Fibroblast of the aortic adventitia (primary cell): ENCODE measurements at places on chromosomes 5 and 9. TPM values are rescaled to one million over a fixed set of nuclear protein-coding genes. Genes with fewer than 3 reads are reported as not detected.

C5orf46 gene
- not detected in 2 replicates for total RNA-seq

MCIDAS gene
- not detected in 2 replicates for total RNA-seq

TAF1L gene
- total RNA-seq: not detected in 2 replicates

NR6A1 gene
- 1.2 TPM in 1 of 2 replicates, not detected in the other for total RNA-seq

CDH9 gene
- total RNA-seq: 0.16 TPM in 1 of 2 replicates, not detected in the other

ARHGEF28 gene
- total RNA-seq: 10.1 and 26.2 TPM in 2 replicates

ITK gene
- total RNA-seq: not detected in 2 replicates
